ENCODE measurements at places on chromosomes 7 and 10.
A peak's percentile ranks its signal among the peaks of the same experiment; 100 is the strongest.

- no peak for DNase-seq
Measured at GRCh38 chr7:146539836-146540235, 423.2 kb downstream of the CNTNAP2 start.

DNA sequence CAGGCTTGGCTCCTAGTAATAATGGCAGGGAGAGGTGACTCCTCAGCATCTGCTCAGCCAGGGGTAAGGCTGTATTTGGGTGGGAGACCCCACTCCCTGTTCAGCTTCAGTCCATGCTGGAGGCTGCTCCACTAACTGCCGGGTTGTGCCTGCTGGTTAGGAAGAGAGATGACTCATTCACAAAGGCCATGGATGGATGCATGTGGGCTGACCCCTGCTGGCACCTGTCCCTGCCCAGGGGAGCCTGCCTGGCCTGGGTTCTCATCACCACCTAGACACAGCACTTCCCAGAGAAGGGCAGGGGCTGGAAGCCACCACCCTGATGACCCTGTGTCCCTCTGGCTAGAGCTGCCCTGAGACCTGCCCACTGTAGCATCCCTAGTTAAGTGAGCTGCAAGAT, 59.0 kb downstream of the VSTM4 start:
- DNase-seq = no peak

GRCh38 chr10:103276251-103276895, 565 bp upstream of the INA start:
- no peak for DNase-seq

DNA sequence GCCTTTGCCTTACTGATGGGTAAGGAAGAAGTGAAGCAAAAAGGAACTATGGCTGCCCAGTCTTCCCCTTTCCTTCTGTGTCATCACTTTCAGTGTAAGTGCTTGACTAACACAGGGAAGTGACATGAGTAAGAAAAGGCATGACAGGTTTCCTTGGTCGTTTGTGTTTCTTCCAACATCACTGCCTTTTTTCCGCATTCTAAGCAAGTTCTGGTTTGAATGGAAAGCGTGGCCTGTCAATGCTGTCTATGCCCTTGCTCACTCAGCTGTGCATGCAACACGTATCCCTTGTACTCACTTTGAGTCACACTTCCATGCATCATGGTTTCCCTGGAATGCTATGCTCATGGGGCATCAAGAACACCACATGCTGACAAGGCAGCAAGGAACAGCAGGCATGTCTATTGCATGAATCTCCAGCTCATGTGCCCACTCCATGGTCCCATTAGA, 111.8 kb downstream of the OAT start:
- DNase-seq = no peak

- DNase-seq = no peak
Measured at GRCh38 chr10:79241990-79242619, 105.2 kb upstream of the PPIF start.

DNA sequence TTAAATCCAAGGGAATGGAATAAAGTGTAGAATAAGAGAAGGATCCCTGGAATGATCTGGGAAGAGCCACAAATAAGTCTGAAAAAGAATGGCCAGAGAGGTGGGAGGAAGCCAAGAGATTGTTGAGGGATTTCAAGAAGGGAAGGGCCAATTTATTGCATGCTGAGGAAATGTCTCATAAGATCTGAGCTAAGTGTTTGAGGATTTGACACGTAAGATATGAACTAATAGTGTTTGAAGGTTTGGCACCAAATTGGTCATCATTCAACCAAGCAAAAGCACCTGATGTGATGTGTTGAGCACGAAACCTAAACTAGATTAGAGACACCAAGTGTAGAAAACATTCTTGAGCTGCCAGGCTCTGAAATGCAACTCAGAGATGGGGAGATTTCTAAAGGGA, 97.9 kb downstream of the TSPAN12 start:
- peak; percentile 5 for DNase-seq

GRCh38 chr10:109426987-109427386, 496.3 kb downstream of the XPNPEP1 start:
- DNase-seq = no peak

GRCh38 chr10:122468307-122468925, 7.1 kb downstream of the HTRA1 start:
- no peak for DNase-seq

DNA sequence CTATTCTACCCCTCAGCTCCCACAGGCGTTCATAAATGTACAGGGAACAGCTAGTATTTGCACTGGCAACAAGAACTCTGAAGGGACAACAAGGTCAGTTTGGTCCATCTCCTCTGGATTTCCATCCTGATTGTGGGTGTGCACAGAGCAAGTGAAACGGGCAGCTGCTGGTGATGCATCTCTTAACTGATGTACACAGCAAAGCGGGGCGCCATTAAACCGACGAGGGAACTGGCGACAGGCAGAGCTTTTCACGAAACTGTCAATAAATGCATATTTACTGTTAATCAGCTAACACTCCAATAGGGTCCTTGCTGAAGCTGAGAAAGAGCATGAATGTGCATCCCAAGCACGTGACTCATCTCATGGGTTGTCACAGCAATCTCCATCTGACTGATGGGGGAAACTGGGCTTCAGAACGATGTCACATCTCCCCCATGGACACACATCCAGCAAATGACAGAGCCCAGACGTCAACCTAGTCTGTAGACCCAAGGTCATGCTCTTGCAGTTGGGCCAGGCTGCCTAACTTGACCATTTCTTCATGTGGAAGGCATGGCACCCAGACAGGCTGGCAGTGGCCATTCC, 54.2 kb downstream of the FAM53B start:
- DNase-seq = no peak

- no peak for DNase-seq
Measured at GRCh38 chr10:99520040-99520846, 12.5 kb upstream of the NKX2-3 start.

DNA sequence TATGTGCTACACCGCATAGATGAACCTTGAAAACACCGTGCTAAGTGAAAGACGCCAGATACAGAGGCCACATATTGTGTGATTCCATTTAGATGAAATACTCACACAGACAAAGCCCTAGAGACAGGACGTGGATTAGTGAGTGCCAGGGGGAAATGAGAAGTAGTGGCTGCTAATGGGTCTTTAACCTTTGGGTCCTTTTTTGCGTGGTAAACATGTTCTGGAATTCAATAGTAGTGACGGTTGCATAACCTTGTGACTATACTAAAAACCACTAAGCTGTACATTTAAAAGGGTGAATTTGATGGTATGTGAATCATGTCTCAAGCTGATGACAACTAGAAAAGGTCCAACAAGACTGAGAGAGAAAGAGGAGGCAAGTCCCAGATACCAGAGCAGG, 15.6 kb downstream of the SMKR1 start:
- no peak for DNase-seq
